Mucosa of descending colon (tissue), 3 donors: ENCODE measurements at places on chromosomes 3 and 15.

- DNase-seq, result peak; percentile 70
Measured at GRCh38 chr15:66251790-66252684, 1.5 kb downstream of the MEGF11 start.

GRCh38 chr3:107977221-107978130 is 113.4 kb downstream of the CD47 start:
- DNase-seq, result no peak

GRCh38 chr15:51751697-51752683 is 593 bp downstream of the TMOD2 start:
- peak; percentile 34 for DNase-seq

DNA sequence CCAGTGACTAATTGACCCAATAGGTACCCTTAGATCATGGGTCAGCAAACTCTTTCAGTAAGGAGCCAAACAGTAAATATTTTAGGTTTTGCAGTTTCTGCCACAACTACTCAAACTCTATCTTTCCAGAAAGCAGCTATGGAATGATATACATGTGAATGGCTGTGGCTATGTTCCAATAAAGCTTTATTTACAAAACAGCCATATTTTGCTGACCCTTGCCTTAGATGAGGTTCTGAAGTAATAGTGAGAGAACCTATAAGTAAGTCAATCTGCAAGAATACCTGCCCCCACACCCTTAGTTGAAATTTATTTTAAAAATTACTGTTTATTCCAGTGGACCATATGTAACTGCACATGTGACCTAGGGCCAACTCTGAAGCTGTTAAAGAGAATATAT is 134.0 kb downstream of the CMSS1 start:
- DNase-seq, result no peak

- DNase-seq, result peak; percentile 64
Measured at GRCh38 chr3:123406598-123406997, 42.3 kb downstream of the ADCY5 start.

DNA sequence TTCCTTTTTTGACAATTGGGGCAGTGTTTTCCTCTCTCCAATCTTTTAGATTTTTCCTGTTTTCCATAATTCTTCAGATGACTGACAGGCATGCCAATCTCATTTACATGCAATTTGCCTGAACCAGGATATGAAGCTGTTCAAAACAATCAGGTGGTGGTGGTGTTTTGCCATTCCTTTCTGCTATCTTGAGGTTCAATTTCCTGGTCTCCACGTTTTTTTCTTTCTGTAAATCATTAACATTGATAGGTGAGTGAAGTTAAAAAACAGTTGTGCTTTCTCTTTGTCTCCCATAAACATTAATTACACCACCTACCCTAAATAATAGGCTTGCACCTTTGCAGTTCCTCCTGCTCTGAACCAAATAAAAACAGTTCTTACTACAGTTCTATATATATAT is 49.1 kb downstream of the C2CD4A start:
- no peak for DNase-seq

- DNase-seq, result no peak
Measured at GRCh38 chr3:61184956-61185355, 66.3 kb downstream of the FHIT start.

DNA sequence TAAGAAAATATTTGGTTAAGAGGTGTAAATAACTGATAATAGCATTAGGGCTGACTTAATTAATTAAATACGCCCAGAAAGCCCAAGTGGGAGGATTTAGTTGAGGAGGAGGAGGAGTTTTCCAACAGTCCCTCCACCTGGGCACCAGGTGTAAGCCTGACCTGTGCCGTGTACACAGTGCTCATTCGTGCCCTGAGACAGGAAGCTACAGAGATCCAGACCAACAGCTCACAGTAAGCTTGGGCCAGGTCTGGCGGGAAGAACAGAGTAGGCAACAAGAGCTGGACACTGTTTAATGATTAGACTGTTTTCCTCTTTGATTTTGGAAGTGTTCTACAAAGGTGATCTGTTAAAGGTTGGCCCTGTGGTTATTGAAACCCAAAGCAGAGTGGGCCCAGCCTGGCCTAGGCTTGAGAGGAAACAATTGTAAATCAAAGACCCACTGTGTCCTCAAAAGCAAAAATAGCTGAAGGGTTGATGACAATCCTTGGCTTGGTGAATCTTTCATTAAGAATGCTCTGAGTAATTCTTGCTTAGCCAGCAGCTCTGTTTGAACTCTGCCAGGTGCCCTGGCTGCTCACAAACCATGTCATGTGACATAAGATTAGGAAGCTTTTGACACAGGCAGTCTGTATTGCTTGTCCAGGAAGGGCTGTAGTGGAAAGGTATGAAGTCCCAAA is 13.8 kb downstream of the SQOR start:
- peak; percentile 54 for DNase-seq

DNA sequence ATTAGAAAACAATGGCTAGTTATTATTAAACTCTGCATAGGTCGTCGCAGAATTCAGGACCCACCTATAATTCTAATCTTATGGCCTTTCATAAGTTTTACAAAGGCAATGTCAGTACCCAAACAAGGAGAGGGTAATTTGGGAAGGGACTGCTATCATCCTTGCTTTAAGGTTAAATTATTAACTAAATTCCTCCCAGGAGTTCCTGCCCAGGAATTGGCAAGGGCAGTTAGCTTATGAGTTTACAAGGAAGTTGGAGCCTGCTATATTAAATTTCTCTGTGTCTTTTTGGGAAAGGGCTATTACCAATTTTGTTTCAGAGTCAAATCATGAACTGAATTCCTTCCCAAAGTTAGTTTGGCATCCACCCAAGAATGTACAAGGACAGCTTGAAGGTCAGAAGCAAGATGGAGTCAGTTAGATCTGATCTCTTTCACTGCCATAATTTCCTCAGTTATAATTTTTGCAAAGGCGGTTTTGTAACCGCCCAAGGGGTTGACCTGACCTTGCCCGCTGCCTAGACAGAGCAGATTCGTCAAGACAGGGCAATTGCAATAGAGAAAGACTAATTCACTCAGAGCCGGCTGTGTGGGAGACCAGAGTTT is 45.3 kb upstream of the LHFPL4 start:
- DNase-seq, result peak; percentile 20

GRCh38 chr3:46566040-46566641 is at the start of gene LRRC2:
Gene LRRC2, minus strand, starts transcription at chr3:46566302. Its CDS starts 14,711 bp downstream, at chr3:46551591.
- peak; percentile 62 for DNase-seq

DNA sequence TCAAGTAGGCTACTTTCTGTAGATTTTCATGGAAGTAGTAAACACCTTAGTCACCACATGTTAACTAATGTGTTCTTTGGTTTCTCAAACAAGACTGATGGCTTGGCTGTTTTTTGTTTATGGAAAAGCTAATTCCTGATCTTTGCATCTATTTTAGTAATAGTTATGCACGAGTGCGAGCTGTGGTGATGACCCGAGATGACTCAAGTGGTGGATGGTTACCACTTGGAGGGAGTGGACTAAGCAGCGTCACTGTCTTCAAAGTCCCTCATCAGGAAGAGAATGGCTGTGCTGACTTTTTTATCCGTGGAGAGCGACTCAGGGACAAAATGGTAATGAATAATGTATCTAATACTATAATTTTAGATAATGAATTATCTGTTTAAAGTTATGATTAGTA is 46.6 kb downstream of the SPRED1 start:
- DNase-seq, result no peak

DNA sequence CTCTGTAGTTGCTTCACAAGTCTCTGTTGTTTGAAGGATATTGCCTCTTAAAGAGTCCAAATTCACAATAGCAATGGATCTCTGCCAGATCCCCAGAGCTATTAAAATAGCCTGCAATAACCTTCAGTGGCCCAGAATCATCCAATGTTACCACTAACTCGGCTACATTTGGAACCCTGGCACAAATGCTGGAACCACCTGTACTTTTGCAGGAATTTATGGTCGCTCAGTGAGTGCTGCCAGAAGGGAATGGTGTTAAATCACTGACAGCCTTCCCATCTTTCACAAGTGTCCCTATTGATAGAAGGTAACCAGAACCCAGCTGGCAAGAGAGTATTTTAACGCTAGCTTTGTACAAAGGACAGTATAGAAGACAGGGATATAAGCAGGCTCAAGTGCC is 298.8 kb upstream of the PLSCR5 start:
- no peak for DNase-seq

DNA sequence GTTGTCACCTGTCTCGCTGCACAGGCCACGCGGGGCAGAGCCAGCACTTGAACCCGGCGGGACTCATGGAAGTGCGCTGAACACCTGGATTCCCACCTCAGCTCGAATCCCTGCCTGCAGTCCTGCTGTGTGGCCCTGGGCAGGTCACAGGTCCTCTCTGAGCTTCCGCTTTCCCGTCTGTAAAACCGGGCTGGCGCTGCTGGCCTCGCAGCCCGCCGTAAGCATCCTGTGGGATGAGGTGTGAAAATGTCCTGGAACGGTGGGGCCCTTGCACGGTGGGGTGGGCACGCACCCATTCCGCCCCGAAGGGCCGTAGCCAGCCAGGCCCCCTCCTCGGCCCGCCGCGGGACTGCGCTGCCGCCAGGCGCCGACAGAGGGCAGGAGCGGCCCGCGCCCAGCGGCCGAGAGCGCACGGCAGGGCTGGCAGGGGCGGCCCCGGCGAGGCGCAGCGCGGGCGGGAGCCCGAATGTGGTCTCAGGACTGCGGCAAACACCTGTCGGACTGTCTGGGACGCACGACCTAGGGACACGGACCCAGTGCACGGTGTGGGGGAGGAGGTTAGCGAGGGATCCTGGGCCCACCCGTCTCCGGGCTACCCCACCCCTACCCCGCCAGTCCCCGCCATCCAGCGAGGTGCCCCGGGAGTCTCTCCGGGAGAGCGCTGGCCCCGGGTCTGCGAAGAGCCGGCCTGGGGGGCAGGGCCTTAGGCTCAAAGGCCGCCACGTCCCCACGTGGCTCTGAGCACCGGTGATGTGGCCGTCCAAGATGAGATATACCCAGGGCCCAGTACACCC is 40.4 kb downstream of the DNAJB8 start:
- DNase-seq, result no peak

- no peak for DNase-seq
Measured at GRCh38 chr3:2554656-2555055, 456.0 kb downstream of the CNTN4 start.

DNA sequence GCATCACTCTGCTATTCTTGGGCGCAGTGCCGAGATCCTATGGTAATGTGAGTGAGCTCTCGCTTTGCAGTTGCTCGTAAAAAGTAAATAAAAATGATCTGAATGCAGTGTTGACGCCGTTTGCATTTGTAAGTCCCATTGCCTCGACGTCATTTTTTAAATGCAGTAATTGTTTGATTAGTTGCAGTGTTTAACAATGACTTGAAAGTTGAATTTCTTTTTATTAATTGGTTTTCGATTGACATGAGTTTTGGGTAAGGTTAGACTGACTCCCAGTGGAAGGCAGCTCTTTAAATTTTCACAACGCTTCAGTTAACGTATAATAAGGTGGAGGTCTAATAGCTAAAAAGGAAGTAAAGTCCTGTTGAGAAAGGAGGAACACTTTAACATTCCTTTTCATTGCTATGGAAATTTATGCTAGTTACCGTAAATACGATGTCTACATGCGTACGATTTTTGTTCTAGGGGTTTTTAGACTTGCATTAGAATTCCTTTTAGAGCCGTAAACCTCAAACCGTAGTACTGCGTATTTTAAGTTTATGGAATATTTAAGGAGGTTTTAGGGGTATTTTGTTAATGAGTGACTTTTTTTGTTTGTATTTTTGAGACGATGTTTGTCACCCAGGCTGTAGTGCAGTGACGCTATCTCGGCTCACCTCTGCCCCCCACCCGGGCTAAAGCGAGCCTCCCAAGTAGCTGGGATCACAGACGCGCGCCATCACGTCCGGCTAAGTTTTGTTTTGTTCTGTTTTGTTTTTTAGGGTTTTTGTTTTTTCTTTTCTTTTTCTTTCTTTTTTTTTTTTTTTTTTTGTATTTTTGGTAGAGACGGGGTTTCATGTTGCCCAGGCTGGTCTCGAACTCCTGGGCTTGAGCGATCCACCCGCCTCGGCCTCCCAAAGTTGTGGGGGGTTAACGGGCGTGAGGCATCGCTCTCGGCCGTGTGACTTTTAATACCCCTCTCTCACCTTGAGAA is 1.4 kb downstream of the MORF4L1 start:
- DNase-seq, result no peak

- DNase-seq, result no peak
Measured at GRCh38 chr3:60949146-60949545, 302.1 kb downstream of the FHIT start.

DNA sequence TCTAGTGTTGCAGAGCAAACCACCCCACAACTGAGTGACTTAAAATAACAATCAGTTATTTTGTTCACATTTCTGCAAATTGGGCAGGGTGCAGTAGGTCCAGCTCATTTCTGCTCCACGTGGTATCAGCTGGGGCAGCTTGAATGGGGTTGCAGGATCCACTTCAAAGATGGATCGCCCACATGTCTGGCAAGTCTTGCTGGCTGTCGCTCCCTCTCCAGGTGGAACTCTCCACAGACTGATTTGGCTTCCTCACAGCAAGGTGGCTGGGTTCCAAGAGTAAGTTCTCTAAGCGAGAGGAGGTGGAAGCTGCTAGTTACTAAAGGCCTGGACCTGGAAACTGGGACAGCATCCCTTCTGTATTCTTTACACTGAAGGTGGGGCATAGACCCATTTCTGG is 213.3 kb downstream of the SLC9A9 start:
- DNase-seq, result peak; percentile 50

DNA sequence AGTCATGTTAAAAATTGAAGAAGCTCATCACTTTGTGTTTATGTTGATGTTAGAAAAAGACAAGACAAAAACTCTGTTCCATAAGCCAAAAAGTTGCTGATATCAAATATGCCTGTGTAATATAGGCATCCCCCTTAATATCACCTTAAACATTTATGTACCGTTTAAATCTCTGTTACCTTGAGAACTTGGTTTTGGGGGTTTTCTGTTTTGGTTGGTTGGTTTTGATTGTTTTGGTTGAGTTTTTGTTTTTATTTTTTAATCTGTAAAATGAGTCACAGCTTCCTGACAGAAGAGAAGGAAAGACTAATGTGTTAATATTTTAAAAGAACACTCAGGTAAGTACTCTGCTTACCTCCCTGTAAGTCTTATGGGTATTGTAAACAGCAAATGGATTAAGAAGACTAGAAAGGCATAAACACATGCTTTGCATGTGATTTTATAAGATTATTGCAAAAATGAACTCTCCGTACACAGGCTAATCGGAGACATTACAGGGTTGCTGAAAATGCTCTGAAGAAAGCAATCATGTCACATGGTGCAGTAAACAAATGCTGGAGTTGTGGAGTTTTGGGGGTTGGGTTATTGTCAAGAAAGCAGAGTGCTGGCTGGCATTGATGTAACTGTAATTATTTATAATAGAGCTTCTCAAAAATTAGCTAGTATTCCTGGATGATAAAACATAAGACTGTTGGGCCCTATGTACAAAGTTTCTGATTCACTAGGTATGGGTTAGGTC is 69.5 kb upstream of the MBNL1 start:
- DNase-seq, result no peak

DNA sequence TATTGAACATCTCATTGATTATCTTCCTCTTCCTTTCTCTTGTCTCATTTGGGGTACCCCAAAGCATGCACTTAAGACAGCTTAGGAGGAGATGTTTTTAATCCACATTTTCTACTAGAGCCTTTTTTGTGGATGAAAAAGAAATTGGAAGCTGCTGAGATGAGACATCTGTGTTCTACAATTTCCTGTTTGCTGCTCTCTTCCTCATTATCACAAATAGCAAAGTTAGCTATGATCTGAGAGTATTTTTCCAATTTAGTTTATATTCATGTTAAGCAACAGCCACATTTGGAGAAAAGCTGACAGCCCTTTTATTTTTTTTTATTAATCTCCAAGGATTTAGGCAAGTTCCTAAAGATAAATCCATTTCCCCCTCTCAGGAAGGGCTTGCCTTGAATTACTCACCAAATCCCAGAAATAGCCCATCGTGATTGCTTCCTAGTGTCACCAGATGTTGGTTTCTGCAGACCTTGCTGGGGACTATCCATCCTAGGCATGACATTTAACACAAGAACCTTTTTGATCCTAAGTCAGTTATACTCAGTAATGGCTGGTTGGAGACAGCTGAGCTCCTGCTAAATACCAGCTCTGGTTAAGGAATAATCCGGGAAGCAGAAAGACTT is 70.8 kb upstream of the FILIP1L start:
- DNase-seq, result no peak
